ENCODE measurements at places on chromosomes 6 and 20.

DNA sequence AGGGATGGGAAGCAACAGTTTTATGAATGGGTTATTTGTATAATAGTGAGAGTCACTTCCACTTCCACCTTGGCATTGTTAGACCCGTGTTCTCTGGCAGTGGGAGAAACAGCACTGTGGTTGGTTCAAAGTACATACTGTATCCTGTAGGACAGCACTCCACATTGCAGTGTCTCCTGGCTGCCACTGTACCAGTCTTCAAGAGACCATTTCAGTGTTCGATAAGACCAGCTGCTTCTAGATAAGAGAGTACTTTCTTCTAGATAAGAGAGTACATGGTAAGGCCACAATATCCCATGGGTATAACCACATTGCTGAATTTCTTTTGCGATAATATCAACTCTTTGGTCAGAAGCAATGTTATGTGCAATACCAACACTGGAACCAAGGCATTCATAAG, 28.8 kb downstream of the FITM2 start:
- DNase-seq: no peak

- DNase-seq: peak; percentile 34
Observed at GRCh38 chr20:38649275-38649891, 47.8 kb downstream of the ARHGAP40 start.

DNA sequence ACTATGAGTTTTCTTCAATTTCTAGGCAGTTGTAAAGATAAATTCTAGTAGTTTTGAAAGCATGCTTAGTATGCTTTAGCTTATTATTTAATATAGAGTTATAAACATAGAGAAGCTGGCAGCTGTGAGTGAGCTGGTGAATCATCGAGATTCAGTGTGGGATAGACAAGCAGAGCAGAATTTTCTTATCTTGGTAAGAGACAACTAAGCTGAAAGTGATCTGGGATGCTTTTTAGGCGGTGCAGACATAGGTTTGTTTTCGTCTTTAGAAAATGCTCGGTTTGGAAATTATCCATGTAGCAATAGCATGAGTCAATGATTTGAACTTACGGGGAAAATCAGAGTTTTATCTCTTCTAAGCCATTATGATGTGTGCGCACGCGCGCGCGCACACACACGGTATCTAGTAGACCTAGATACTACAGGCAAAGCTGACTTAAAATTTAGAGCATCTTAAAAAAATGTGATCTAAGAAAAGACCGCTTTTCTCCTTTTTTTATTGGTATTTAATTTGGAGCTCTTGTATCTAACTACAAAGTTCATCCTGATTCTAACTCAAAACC, 128.3 kb upstream of the MAP3K7 start:
- DNase-seq: no peak

DNA sequence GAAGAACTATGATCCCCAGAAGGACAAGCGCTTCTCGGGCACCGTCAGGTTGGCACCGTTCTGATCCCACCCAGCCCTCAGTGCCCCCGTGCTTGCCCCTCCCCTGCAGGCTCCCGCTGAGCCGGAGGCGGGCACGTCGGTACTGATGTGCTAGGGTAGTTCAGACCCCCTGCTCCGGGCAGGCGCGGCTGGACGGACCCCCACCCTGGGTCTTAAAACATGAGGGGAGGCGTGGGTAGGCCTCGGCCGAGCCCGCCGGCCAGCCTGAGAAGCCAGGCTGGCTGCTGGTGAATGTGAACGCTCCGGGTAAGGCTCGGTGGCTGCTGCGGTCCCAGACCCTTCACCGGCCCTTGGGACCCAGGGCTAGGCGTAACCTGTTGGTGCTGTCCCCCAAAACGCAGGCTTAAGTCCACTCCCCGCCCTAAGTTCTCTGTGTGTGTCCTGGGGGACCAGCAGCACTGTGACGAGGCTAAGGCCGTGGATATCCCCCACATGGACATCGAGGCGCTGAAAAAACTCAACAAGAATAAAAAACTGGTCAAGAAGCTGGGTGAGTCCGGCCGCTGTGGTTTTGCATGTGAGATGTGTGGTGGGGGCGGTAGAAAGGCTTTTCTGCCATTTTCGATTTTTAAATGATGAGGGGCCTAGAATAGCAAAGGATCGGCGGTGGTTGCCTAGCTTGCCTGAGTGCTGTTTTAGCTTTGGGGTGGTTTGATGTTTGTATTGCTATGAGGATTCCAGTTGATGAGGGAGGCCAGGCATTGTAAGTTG, 964 bp downstream of the RPL10A start:
- no peak for DNase-seq

DNA sequence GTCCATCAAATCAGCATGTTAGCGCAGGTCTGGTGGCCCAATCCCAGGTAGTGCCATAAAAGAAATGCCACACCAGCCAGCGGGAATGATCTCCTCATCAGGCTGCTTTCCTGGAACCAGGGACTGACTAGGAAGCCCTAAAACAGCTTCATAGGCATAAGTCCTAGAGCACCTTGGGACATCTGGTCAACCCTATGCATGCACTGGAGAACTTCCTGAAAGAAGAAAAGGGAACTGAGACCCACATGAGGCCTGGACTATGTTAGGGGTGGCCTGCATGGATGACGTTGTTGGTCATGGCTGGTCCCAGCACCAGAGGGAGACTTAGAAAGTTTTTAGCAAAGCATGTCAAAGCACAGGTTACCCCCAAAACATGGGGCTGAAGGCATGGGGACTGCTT, 7.6 kb upstream of the KCNK16 start:
- DNase-seq: no peak

DNA sequence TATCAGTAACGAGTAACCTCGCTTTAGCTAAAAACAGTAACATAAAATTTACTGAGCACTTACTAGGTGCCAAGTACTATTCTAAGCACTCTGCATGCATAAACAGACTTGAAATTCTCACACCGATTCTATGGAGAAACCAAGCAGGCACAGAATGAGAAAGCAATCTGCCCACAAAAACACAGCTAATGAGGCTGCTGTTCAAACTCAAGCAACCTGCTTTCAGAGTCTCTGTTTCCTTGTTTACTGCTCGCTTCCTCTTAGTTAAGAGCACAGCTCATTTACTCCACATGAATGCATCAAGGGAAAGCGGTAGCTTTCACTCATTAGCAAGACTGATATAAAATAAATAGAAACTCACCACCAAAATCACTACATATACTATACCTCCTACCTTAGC, 37.4 kb downstream of the PRKN start:
- no peak for DNase-seq

DNA sequence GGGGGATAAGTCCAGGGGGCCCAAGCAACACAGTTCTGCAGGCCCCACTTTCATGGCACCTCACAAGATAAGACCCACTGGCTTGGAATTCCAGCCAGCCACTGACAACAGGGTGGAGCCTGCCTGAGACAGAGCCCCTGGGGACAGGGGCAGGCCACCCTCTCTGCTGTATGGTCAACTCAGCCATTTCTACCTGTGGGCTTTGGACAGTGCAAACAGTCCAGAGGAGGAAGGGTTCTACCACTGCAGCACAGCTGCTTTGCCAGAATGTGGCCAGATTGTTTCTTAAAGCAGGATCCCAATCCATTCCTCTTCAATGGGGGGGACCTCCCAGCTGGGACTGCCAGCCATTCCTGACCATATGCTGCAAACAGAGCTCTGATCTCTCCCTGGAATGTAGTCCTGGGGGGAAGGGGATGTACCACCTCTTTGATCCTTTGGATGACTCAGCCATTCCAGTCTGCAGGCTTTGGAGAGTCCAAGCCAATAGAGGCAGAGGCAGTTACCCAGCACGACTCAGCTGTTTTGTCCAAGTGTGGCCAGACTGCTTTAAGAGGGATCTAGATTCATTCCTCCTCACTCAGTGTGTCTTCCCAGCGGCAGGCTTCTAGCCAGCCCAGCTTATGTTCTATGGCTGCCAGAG, 842.2 kb downstream of the EPHA7 start:
- no peak for DNase-seq

- no peak for DNase-seq
Observed at GRCh38 chr20:10249048-10249770, 30.6 kb downstream of the SNAP25 start.

DNA sequence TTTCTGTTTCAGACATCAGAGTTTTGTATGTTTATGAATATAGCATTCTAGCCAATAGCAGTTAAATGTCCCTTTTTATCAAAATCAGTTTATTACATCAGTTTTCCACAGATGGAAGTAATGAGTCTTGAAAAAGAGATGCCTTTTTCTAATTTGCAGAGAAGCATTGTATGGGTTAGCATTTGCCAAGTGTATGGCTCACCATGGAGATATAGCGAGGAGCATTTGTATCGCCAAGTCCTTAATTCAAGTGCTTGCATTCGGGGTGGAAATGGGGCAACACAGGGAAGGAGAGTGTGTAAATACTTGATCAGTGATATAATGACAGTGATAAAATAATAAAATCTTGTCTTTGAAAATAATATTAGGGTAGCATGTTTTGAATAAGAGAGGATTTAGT, 42.9 kb downstream of the TXLNB start:
- no peak for DNase-seq

DNA sequence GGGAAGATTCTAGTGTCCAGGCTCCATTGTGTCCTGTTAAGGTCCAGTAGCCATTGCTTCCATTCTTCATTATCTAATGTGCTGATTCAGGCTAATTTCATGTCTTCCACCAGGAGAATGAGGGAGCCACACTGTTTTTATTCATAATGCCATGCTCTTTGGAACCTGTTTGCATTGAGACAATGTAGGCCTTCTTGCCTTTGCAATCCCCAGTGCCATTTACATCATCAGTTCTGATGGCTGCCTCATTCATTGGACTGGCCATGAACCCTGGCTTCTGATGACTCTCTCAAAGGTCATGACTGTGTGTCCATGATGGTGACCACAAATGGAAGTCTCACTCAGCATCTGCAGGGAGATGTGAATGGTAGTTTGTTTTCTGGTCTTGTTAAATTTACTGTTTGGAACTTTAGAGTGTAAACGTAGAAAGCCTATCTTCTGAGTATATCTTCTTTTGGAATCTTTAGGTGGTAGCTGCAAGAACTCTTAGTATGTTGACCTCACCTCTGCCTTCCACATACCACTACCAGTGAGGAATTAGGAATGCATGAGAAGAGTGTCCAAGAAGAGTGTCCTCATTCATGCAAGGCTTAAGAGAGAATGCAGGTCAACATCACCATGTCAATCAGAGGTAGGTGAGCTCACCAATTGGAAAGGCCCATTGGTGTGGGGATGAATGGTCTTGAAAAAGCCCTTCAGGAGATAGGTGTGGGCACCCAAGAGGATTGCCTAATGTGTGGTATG, 42.9 kb upstream of the ZFP64 start:
- no peak for DNase-seq

DNA sequence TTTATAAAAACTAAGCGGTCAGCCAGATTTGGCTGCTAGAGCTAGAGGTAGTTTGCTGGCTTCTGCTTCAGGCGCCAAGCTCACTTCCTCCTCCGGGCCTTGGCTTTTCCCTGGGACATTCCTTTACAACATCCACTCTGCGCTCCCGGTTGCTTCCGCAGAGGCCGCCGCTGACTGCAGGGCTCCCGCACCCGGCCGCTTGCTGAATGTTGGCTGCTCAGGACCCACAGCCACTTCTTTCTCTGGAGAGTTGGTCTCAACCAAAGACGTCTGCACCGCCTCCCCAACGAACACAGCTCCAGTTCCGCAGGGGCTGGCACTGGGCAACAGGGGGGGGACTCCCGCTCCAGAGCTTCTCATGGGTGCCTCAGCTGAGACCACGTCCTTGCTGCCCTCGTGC, 282.8 kb downstream of the TFAP2C start:
- no peak for DNase-seq

- no peak for DNase-seq
Observed at GRCh38 chr6:156890627-156891314, 113.6 kb downstream of the ARID1B start.

DNA sequence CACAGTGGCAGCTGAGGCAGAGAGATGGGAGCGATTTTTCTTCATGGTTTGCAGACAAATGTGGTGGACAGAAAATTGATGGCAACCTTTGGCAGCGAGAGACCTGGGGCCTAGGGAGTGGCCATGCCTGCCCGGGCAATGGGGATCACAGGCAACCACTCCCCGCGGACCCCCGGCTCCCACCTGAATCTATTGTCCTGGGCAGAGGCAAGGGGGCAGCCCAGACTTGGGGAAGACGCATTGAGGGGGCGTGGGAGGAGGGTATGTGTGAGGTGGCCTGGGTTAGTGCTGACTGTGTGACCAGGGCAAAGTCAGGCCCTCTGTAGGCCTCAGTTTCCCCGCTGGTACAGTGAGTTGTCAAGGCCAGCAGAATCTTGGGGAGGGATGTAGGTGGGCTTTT, 53.6 kb upstream of the BLCAP start:
- DNase-seq: no peak

DNA sequence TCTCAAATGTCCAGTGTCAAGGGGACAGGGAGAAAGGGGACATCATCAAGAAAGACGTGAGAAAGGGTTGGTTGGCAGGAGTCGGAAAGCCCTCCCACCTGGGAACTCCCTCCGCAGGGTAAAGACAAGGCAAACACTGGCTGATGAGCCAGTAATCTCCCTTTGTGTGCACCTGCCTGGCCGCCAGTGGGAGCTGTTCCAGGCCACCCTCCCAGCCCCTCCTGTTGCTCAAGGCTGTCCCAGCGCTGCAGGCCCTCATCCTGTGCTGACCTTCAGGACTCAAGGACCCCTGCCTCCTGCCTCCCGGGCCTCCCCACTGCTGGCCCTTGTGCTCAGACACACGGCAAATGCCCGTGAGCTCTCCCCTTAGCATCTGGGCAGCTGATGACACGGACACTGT, 7.4 kb downstream of the FRMD1 start:
- DNase-seq: no peak
